ENCODE measurements at places on chromosomes 4 and X. TPM values are rescaled to one million over a fixed set of nuclear protein-coding genes. Genes with fewer than 3 reads are reported as not detected.

Gene SPINK2
- polyA plus RNA-seq: 17.0 TPM

Gene TMSB15A
- polyA plus RNA-seq: not detected

Gene TACC3
- polyA plus RNA-seq: 11.9 TPM

Gene TMPRSS11D
- not detected for polyA plus RNA-seq

Gene DGKK
- 5.0 TPM for polyA plus RNA-seq

DNA sequence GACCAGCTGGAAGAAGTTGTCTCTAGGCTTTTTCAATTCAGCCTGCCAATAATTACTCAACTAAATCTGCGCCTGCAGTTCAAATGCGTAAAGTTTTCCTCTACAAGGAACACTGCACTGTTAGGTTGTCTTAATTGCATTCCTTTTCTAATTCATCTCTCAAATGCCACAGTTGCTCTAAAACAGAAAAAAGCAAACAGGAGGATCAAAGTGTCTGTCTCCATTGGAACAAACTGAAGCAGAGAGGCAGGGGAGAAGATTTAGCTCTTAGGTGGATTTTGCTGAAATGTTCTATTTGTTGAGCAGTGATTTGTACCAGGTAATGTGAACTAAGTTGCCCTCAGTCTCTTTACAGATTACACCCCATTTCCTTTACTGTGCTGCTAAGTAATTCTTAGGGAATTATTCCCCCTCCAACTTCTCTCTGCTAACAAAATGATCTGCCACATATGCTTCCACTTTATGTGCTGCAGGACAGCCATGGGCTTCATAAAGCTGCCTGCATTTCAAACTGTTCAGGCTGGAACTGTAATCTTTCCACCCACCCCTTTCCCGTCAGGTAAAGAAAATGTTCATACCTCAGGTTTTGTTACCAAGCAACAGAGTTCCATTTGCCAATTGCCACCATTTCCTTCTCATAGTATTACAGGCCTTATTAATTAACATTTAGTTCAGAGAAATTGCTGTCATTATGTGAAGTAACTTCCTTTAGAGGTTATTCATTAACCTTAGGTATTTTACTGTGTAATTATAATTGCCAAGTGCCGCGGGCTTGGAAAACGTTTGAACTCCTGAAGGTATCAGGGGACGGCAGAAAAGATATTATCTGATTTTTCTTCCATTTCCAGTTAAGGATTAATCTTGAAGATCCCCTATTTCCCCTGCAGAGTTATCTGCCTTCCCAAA is 149.3 kb downstream of the SPRY1 start:
- no peak for DNase-seq

DNA sequence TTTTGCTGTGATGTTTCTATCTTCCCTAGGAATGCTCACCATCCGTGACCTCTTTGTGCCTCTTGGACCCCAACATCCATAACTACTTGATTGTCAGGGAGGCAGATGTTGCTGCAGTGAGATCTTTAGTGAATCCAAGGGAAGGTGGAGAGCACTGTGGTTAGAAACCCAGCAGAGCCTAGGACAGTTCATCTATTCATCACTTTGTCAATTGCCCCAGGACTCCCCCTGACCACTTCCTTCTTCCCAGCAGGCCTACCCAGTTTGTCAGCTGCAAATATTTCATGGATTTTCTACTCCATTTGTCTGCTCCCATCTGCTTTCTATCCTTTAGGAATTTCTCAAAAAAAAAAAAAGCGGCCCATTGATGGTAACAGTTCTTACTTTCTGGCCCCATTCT is 942.8 kb downstream of the PCDH7 start:
- DNase-seq: no peak

DNA sequence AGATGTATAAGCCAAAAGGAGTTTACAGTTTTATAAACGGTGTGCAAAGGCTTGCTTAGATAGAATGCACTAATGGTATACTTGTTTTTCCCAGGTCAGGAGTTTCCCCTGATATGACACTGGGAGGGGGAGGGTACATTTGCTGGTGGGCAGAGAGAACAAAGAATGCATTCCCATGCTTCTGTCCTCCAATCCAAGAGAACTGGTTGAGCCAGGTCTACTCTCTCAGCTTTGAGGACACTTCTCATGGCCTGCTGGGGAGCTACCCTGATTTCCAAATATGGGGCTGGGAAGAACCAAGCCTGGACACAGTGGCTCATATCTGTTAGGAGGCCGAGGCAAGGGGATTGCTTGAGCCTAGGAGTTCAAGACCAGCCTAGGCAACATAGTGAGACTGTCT is 3.3 kb upstream of the GPC4 start:
- DNase-seq: no peak

DNA sequence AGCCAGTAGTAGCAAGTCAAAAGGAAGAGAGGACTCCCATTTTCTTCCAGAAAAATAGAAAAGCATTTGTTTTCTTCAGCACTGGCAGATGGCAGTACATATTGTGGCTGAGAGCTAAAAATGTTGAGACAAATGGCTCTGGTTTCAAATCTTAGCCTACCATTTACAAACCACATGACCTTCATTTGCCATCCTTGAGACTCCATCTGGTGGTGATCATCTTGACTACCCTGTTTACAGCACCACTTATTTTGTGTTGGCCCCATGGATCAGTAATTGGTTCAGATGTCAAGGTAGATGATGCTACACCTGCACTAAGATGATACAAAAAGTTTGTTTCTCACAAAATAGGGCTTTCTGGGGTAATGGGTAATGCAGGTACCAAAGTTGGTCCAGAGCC is 951.8 kb upstream of the IGFBP7 start:
- DNase-seq: no peak

DNA sequence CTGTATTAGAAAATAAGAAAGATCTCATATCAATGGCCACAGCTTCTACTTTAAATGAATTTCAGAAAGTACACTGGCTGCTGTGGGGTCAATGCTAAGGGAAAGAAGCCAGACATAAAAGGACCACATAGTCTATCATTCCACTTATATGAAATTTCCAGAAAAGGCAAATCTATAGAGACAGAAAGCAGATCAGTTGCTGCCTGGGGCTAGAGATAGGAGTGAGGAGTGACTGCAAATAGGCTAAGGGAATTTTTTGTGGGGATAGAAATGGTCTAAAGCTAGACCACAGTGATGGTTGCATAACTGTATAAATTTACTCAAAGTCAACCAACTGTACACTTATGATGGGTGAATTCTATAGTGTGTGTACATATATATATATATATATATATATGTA is 8.3 kb downstream of the GAB3 start:
- DNase-seq: no peak

GRCh38 chr4:172202480-172203076 is 389.4 kb downstream of the GALNTL6 start:
- DNase-seq: no peak

GRCh38 chr4:174263445-174263736 is 20.1 kb downstream of the FBXO8 start:
- DNase-seq: no peak

- DNase-seq: no peak
Measured at GRCh38 chrX:97315939-97316338, 432.2 kb downstream of the RPA4 start.

Measured in immature natural killer cell (primary cell).